ENCODE measurements at places on chromosomes 6 and 20.

GRCh38 chr6:92681401-92681800 lies 738.0 kb downstream of the EPHA7 start:
- DNase-seq = no peak
- no peaks in the 10 kb centered on the region for H3K4me1 ChIP-seq
- H3K27ac ChIP-seq = no peak overlapping the region
- no peak overlapping the region for H3K4me3 ChIP-seq
- no peaks in the 10 kb centered on the region for H3K27me3 ChIP-seq

DNA sequence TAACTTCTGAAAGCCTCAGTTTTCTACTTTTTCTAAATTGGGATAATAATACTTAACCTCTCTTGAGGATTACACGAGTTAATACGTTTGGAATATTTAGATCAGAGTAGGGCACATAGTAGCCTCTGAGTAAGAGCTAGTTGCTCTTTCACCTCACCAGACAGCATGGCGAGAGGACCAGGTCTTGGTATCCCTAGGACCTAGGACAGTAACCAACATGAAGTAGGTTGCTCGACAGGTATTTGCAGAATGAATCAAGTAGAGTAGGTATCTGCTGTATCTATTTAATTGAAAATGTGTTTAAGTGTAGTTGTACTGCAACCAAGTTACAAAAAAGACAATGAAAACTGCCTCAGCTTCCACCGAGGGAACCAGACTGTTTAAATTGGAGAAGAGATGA lies 1.4 kb downstream of the CDC5L start:
- DNase-seq = no peak
- H3K27ac ChIP-seq = peak overlapping the region; percentile 89
- H3K36me3 ChIP-seq = peaks cover 41% of the 10 kb centered on the region
- peak overlapping the region; percentile 96 for H3K4me3 ChIP-seq

DNA sequence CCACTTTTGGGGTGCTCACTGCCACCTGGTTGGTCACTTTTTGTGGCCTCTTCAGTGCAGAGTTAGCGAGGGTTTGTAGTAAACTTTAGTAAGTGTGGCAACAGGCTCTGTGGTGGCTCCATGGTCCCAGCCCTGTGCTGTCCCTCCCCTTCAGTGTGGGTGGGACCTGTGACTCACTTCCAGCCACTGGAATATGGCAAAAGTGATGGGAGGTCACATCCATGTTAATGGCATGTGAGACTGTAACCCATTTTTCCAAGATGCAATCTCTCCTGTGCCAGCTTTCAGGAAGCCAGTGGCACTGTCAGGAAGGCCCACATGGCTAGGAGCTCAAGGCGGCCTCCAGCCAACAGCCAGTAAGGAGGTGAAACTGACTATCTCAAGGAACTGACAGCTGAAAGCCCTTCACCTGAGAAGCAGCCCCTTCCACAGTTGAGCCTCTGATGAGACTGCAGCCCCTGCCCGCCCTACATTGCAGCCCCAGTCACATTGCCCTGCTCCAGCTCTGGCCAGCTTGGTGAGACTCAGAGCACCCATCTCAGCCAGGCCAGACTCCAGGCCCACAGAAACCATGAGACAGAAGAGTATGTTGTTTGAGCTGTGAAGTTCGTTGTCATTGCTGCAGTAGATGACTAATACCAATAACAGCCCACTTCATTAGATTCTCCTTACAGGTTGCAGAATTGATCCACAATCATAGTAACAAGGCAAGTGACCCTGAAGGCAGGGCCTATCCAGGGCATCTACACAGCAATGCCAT lies 13.1 kb upstream of the CST7 start:
- DNase-seq = no peak
- H3K36me3 ChIP-seq = no peaks in the 10 kb centered on the region
- H3K27ac ChIP-seq = no peak overlapping the region
- H3K4me1 ChIP-seq = no peaks in the 10 kb centered on the region
- H3K4me3 ChIP-seq = no peak overlapping the region

DNA sequence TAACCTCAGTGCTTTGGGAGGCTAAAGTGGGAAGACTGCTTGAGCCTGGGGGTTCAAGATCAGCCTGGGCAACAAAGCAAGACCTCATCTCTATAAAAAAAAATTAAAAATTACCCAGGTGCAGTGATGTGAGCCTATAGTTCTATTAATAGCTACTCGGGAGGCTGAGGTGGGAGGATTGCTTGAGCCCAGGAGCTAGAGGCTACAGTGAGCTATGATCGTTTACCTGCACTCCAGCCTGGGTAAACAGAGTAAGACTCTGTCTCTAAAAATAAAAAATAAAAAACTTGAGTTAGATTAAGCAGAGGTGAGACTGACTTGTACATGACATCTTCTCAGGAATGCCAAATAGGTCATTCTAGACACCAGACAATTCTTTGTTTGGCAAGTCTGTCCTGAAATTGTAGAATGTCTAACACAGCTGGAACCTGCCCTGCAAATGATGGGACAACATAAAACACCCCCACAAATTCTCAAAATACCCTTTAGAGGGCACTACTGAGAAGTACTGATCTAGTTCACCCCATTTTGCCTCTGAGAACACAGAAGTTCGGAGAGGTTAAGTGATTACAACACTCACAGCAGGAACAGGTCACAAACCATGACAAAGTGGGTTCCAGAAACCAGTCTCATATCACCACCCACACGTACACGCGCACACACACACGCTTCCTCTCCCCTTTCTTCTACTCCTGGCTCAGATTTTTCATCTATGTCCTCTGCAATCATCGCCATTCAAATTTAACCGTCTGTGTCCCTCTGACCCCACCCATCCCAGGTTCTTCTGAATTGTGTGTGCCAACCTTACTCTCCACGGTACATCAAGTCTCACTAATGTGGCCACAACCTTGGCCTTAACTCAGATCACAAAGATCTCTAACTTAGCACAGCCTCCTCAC lies 38.3 kb downstream of the ARHGAP18 start:
- H3K36me3 ChIP-seq = no peaks in the 10 kb centered on the region
- H3K27ac ChIP-seq = no peak overlapping the region
- H3K4me3 ChIP-seq = no peak overlapping the region

- H3K4me3 ChIP-seq = no peak overlapping the region
- peak overlapping the region; percentile 13 for H3K27ac ChIP-seq
- H3K4me1 ChIP-seq = peaks cover 26% of the 10 kb centered on the region
- peaks cover under 1% of the 10 kb centered on the region for H3K27me3 ChIP-seq
- no peak for DNase-seq
- H3K36me3 ChIP-seq = no peaks in the 10 kb centered on the region
These were observed 159.4 kb downstream of the QRSL1 start for GRCh38 chr6:106788761-106789160.

- peaks cover 4% of the 10 kb centered on the region for H3K4me1 ChIP-seq
- no peak overlapping the region for H3K4me3 ChIP-seq
- H3K27ac ChIP-seq = no peak overlapping the region
- peaks cover 7% of the 10 kb centered on the region for H3K36me3 ChIP-seq
- H3K27me3 ChIP-seq = peaks cover 59% of the 10 kb centered on the region
These were observed 64.9 kb downstream of the YTHDF1 start for GRCh38 chr20:63150911-63151531.

DNA sequence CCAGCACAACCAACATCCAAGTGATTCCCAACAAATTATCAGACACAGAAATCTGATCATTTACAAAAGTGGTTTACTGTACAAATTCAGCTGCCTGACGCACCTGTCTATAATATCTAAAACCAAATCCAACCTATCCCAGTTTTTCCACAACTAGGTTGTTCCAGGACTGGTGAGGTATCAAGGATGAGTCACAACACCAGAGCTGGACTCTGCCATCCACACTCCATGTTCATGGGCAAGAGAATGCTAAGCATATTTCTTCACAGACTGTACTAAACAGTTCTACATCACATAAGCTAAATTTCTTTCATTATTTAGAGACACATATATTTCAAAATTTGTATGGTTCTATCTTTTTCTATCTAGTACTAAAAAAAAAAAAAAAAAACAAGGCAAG lies 141.6 kb downstream of the BTBD9 start:
- peaks cover 3% of the 10 kb centered on the region for H3K27me3 ChIP-seq
- no peak for DNase-seq
- H3K36me3 ChIP-seq = no peaks in the 10 kb centered on the region
- H3K4me1 ChIP-seq = peaks cover 6% of the 10 kb centered on the region
- no peak overlapping the region for H3K27ac ChIP-seq
- no peak overlapping the region for H3K4me3 ChIP-seq

DNA sequence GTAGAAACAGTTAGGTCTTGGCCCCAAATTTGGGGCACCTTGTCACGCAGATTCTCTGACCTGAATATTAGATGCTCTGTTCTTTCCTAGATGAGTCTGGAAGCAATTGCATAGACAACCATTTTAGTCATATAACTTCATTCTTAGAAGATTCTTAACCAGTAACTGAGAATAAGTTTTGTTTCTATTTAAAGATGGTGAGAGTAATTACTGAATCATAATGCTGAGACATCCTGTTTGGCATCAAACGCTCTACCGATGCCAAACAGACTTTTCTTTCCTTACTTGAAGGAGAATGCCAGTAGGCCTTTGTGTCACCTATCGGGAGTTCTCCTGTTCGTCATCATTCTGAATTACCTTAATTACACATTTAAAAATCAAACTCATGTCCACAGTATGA lies 131.6 kb upstream of the ID4 start:
- no peaks in the 10 kb centered on the region for H3K4me1 ChIP-seq
- H3K27me3 ChIP-seq = peaks cover 3% of the 10 kb centered on the region
- DNase-seq = no peak
- H3K27ac ChIP-seq = no peak overlapping the region
- H3K36me3 ChIP-seq = no peaks in the 10 kb centered on the region
- no peak overlapping the region for H3K4me3 ChIP-seq

DNA sequence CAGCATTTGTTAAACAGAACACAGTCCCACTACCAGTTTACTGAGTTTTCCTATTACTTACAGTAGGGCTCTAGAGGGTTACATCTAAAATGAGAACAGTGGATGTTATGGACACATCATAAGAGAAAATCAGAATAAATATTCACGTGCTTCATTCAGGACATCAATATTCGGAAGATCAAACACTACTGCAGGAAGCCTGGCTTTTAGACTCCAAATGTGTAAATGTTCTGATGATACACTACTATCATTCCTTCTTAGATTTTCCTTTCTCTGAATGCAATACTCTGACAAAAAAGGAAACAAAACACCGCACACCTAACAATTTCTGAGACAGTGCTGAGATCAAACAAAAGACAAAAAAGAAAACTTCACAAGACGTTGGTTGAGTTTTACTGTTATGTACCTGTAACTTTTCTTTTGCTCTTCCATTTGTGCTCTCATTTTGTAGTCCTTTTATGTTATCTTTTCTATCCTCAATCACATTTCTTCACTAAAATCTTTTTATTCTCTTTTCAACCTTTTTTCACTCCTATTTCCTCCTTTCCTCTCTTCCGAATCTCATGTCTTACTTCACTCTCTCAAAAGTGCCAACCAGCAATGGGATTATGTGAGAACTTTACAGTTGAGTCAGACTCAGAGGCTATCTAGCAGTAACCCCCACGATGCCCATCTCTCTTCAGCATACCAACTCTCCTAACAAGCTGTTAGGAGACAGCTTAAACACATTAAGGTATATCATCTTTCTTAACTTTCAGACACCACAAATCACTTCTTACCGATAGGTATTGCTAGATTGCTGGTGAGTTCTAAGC lies 1.7 kb downstream of the FAM184A start:
- peak overlapping the region; percentile 78 for H3K4me3 ChIP-seq
- peaks cover 80% of the 10 kb centered on the region for H3K27me3 ChIP-seq
- no peaks in the 10 kb centered on the region for H3K36me3 ChIP-seq

DNA sequence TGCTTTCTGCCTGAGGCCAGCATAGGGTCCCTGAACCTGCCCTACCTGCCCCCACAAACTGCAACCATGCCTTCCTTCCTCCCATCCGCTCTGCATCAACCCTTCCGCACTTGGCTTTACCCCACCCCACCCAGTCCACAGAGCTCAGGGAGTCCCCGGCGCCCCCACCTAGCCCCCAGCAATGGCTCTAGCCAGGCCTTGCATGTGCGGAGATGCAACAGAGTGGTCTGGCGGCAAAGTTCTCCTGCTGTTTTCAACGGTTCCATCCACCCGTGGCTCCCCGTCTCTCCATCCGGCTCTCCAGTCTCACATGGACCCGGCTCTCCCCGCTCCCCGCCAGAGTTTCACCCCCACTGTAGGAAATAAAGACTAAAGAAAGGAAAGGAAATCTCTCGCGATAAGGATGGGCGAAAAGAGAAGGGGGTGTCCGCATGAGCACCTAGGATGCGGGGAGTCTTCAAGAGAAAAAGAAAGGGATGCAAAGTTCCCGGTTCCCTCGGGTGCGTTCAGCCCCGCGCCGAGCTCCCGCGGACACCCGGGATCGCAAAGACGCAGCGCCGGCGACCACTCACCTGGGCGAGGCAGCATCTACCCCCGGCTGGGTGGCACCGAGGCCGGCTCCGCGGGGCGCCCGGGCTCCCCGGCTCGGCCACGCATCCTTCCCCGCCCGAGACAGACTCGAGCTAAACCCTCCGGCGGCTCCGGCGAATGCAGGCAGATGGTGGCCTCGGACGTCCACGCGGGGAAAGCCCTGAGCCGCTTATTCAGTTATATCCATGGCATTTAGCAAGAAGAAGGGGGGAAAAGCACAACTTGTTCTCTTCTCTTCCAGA lies 579 bp downstream of the LRFN2 start:
- no peak overlapping the region for H3K27ac ChIP-seq
- no peaks in the 10 kb centered on the region for H3K36me3 ChIP-seq
- peaks cover 42% of the 10 kb centered on the region for H3K4me1 ChIP-seq
- DNase-seq = peak; percentile 46
- peak overlapping the region; percentile 94 for H3K4me3 ChIP-seq

DNA sequence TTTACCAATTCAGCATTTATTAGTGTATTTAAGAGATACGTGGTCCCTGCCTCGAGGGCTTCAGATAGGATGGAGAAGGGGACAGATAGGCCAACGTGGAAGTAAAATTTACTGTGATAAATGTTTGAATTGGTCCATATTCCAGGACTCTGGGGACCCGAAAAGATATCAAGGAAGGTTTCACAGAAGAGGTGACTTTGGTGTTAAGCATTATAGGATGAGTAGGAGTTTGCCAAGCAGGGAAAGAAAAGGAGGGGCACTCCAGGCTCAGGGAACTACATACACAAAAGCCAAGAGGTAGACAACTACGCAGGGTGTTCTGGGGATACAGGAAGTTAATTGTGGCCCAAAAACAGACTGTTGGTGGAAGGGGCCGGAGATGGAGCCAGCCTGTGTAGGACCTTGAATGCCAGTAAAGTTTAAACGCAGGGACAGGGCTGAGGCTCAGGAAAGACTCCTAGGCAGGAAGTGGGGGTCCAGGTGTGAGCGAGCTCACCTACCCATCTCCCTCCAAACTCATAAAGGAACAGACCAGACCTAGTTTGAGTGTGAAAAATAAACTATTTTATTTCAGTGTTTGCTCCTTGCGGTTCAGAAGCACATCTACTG lies 37.0 kb downstream of the TGM2 start:
- no peak for DNase-seq
- peaks cover 10% of the 10 kb centered on the region for H3K27me3 ChIP-seq
- no peak overlapping the region for H3K4me3 ChIP-seq
- peaks cover 25% of the 10 kb centered on the region for H3K4me1 ChIP-seq
- H3K36me3 ChIP-seq = no peaks in the 10 kb centered on the region

All from nephron progenitor cell (in vitro differentiated cells).